ENCODE measurements at places on chromosomes 6 and 20.

GRCh38 chr6:24910961-24911725 lies 24.6 kb downstream of the RIPOR2 start:
- peak; percentile 57 for DNase-seq

DNA sequence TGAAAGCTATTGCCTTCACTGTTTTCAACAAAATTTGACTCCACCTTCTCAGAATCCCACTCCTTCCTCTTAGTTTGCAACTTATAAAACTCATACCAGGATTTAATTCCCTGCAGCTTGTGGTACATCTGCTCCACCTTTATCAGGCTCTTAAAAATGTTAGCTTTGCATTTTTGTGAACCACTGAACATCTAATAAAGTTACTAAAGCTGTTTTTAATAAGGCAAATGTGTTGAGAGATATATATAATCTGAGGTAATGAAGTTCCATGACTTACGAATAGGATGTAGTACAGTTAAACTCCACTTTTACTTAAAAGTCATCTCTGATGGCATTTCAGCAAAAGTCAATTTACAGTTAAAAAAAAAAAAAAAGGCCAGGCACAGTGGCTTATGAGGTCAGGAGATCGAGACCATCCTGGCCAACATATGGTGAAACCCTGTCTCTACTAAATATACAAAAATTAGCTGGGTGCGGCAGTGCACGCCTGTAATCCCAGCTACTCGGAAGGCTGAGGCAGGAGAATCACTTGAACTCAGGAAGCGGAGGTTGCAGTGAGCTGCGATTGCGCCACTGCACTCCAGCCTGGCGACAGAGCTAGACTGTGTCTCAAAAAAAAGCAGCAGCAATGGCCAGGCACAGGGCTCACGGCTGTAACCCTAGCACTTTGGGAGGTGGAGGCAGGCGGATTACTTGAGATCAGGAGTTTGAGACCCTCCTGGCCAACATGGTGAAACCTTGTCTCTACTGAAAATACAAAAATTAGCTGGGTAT lies 106.2 kb downstream of the KIF13A start:
- no peak for DNase-seq

- no peak for DNase-seq
These were observed 103.4 kb upstream of the KCNG1 start for GRCh38 chr20:51126337-51126736.

DNA sequence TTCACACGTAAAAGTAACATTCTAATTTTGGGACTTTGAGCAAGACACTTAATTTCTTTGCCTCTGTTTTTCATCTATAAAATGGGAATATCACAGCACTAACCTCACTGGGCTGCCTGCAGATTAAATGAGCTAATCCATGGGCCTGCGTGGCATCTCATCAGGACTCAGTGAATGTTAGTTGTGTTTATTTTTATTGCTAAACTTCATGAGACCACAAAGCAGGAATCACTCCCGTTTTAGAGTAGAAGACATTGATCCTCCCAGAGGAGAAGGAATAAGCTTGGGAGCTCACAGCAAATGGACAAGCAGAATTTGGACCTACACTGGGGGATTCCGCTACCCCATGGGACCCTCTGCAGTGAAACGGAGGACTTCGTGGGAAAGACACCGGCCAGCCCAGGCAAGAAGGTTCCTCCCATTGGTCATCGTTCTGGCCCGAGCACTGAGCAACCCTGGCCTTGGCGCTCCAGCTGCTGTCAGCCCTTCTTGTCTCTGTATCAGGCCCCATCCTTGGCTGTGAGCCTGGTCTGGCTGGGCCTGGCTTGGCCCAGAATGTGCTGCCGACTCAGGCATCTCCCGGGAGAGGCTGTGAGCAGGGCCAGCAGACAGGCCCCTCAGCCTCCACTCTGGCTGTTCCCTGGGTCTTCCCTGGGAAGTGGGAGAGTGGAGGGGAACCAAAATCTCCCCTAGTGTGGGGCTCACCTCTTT lies 79.8 kb downstream of the NFATC2 start:
- no peak for DNase-seq

DNA sequence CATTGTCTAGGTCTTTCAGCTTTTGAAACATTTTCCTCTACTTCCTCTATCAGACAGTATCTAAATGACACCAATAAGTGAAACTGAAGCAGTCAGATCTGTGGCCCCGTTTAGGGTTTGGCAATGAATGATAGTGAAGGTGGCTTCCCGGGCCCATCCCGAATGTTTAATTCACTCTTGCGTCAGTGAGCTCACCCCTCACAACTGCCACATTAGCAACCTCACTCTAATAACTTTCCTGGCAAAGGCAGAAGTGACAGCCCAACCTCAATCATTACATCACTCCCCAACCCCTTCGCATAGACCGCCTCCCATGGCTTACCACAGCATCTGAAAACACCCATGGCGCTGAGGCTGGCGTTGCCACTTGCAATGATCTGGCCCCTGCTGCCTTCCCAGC lies 92.4 kb upstream of the CD83 start:
- DNase-seq, result no peak

GRCh38 chr6:73560853-73561407 lies 40.1 kb upstream of the EEF1A1 start:
- no peak for DNase-seq

DNA sequence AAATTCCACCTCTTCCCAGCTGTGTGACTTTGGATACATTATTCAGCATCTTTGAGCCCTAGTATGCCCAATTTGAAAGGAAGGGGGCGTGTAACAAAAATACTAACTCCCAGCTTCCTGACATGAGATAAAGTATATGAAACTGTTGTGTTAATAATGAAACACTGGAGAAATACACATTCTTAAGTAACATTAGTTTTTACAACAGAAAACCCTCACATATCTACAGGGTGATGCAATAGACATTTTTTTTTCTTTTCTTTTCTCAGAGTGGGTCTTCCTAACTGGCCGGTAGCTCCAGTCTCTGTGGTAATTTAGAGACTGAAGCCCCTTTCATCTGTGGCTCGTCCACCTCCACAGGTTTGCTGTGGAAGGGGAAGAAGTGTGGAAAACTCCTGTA lies 79.5 kb downstream of the CD83 start:
- no peak for DNase-seq

All from stimulated activated naive CD4-positive, alpha-beta T cell treated with Interleukin-2 at 50 U/mL for 16 hours (primary cell).